ENCODE measurements at places on chromosomes 7 and 10.

DNA sequence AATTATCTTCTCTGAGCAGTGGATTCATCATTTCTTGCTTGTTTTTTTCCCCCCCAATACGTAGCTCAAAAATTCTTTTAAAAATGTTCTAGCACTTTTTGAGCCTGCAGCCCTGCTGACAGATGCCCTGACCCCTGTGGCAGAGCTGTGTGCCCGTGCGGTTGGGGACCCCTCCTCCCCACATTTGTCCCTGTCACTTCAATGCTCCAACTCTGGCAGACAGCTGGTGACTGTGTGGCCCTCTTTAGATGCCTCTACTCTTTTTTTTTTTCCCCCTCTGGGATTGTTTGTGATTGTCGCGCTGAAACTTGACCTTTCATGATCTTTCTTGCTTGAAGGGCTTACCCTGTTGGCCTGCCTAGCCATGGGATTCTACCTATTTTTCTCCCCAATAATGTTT, 214.1 kb downstream of the TMEM178B start:
- no peak for DNase-seq

DNA sequence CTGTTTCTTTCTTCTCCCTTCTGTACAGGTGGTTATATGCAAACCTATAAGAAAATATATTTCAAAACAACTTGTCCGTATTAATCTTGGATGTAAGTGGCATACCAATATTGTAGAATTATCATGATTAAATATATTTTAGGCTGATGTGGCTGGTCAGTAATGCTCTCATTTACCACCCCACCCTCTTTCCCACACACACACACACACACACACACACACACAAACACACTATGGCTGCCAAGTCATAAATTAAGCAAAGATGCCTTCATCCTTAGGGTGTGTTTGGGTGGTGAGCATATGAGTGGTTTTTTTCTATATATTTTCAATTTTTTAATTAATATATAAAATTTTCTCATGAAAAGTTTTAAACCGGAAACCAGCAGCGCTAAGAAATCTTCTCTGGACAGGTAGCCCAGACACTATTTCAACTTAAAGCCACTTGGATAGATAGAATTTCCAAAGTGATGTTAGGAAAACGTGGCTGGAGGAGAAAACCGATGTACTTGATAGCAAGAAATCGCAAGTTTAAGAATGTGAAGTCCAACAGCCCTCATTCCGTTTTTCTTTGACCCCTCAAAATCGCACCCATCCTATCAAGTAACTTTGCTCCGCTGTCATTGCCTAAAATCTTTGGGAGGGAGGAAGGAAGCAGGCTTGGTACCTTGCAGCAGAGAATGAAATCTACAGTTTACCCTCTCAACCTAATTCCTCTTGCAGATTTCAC, 171.7 kb downstream of the FAM107B start:
- no peak for DNase-seq

DNA sequence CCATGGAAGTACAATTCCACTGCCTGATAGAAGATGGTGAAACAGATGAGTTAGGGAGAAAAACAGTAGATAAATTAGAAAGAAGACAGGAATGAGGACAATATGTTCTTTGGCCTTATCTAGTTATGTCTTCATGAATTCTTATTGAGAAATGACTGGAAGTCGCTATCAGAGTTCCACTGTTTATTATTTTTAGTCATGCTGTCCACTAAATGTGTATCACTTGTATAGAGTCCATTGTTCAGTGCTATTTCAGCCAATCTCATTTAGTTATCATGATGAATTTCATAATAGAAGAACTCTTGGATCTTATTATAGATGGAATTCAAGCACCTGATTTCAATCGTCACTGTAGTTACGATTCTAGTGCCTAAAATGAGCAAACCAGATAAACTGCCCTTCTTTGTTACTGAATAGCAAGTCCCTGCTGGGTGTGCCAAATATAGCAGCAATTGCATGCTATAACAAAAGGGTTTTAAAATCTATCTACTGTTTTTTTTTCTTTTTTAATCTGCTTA, 177.7 kb upstream of the COL1A2 start:
- DNase-seq, result no peak

DNA sequence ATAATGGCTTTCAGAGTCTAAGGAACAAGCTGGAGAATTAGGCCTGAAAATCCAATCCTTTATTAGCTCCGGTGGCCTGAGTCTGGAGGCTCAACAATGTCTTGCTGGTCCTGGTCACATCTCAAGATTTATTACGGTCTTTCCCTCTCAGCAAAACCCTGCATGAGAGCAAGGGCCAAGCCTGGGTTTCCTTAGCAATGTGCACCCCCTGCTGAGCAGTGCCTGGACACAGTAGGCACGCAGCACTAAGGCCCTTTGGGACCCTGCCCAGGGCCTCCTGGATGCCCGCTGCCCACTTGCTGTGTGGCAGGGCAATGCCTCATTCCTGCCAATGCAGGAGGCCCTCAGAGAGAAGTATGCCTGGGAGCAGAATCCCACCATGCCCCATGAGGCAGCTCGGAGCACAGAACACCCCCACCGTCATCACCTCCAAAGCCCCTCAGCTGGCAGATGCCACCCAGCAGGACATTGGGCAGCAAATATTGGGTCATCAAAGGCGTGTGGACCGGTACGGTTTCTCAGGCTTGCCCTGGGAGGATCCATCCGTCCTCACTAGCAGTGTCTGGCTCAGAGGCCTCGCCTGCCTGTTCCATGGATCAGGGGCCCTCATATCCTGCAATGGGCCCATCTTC, 156.4 kb downstream of the OAT start:
- DNase-seq, result no peak

GRCh38 chr7:33107136-33108066, 1.8 kb downstream of the RP9 start:
- no peak for DNase-seq

DNA sequence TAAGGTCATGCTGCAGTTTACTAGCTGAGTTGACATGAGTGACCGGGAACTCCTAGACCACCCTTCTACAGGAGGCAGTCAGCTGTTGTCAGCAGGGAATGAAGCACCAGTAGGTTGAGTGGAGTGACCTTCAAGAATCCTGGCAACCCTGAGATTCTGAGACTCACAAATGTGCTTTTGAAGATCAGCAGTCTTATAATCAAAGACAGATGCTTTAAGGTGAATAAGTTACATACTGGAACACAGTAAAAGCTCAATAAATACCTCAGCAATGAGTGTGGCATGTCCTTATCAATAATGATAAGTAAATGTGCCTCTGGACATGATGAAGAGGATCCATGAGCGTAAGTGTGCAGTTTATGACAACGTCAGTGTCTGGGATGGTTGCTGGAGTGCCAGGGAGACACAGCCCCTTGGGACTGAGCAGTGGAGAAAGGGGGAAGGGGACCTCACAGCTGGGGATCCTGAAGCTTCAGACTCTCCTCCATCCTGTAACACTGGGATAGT, 11.9 kb upstream of the OR6V1 start:
- DNase-seq, result no peak

- no peak for DNase-seq
These were observed 35.3 kb downstream of the MTPAP start for GRCh38 chr10:30313579-30314350.

GRCh38 chr10:69836731-69837030, 35.0 kb downstream of the COL13A1 start:
- DNase-seq, result no peak

GRCh38 chr7:65953890-65954450, 28.0 kb downstream of the GUSB start:
- DNase-seq, result no peak

DNA sequence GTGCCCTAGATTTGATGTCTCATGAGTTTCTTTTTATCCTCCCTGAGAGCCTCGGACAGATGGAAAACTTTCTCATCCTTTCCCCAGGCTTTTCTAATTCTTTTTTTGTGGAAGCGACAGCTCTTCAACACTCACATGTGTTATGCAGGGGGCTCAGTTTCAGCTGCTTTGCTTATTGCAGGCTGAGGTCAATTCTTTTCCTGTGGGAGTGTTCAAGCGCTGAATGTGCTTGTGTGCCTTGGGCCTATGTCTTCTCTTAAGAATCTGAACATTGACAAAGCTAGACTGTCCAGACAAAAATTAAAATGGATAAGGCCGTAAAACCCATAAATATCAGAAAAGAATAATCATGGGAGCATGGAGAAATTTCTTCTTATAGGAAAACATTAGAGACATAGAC, 125.2 kb upstream of the STEAP4 start:
- no peak for DNase-seq

DNA sequence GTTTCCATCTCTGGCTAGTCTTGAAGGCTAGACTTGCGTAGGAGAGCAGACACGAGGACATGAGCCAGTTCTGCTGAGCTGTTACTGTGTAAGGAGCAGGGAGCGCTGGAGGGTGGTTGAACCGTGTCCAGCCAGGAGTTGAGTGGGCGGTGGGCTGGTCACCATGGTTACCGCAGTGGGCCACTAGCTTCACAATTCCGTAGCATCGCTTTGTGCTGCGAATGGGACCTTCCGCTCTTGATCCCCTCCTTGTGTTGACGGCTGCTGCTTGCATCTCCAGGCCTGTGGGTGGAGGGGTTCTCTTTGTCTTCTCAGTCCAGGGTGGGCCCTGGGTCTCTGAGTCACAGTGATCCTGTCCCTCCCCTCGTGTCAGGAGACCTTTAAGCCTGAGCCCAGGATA, 49.4 kb upstream of the OCM start:
- no peak for DNase-seq

DNA sequence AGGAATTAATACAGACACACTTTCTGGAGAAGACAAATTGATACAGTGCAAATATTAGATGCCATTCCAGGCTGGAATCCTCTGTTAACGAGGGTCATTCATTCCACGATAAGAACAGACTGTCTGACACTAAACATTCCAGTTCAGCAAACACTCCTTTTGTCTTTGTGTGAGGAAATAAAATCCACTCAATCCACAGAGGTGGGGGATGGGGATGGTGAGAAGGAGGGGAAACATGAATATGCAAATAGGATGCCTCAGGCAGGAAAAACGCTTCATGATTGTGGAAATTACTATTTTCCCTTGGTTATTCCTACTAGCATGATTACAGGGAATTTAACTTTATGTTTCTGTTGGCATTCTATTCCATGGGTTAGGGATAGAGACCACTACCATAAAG, 196.9 kb upstream of the CDCA7L start:
- no peak for DNase-seq

DNA sequence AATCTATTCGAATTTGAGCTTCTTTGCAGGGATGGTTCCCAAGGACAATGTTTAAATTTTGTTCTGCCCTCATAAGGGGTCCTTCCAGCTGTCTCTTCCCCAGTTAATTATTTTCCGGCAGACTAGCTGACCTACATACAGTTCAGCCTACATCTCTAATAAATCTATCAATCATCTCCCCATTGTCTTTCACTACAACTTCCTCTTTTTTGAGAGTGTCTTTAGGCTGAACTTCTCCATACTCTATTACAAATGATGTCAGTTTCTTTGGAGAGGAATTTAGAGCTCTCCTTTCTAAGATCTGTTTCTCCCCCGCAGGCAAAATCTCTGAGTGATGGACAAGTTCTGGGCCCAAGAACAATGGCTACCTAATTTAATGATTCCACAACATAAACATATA, 122.2 kb downstream of the PCLO start:
- no peak for DNase-seq

GRCh38 chr7:149772956-149773434, 393 bp downstream of the ZNF467 start:
- no peak for DNase-seq

DNA sequence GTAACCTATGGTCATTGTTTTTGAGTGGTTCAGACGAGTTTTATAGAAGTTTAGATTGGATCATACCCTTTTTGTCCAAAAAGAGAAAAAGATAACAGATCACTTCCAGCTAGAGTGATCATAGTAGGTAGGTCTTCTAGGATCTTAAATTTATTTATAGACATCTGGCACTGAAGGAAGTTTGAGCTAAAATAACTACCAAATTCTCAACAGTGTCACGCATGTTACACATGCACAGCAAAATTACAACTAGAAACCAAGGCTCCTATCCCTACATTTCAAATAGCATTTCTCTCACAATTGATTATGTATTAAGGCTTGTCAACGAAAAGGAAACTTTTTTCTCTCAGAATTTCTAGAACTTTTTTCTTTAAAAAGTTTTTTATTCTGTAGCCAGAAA, 2.3 kb downstream of the CALU start:
- DNase-seq, result no peak

GRCh38 chr10:98956576-98957260, 278.9 kb downstream of the HPSE2 start:
- DNase-seq, result no peak

DNA sequence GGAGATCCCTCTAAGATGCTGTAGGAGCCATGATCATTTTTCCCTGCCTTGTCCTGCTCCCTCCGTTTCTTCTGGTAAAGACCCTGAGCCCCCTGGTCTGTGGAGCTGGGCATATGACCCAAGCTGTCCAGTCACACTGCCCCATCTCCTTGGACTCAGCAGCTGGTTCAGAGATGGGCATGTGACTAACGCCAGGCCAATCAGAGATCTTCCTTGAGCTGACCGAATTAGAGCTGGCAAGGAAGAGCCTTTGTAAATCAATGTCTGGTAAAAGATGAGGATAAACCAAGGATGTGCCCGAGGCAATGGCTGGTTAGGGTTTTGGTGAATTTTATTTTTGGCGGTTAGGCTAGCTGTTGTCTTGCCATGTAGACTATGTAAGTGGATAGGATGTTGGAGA, 173.3 kb downstream of the LCOR start:
- DNase-seq, result no peak

DNA sequence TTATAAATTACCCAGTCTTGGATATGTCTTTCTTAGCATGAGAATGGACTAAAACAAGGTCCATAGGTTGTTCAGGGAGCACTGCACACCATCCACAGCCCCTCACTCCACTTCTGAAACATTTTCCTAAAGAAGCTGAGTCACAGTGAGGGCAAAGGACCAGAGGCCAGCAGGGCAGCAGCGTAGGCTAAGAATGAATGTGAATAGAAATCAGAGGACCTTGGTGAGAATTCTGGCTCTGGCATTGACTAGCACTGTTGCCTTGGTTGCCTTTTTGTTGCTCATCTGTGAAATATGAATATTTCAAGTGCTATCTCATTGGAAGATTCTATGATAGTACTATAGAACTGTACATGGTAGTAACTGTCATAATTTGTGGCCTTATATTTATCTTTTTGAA, 41.7 kb upstream of the TOMM7 start:
- DNase-seq, result no peak

DNA sequence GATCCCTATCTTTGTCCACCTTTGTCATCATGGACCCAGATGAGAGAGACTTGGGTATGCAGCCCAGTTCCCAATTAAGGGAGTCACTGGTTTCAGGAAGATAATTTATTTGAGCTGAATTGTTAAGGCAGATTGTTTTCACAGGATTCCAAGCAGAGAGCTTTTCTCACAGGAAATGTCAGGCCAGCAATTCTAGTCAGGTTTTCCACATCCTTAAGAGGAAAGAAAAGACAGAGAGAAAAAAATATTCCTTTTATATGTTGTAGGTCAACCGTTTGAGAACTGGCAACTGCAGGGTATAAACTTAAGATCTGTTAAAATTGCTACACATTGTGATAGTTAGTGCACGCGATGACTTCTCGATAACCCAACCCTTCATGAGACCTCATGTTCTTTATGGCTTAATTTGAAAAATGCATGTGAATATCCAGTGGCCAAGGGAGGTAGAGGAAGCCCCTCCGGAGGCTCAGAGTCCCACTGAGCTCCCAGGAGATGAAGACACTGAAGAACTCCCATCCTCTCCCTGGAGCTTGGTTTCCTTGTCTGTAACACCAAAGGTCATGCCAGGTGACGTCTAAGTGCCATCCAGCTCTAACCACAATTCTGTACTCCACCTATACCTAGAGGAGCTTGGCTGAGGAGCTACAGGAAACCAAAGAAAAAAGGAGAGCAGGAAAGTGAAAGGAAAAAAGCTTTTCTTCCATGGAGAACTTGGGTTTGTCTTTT, 45.6 kb downstream of the MINDY4 start:
- no peak for DNase-seq

GRCh38 chr10:104809288-104810090, 168.4 kb downstream of the SORCS3 start:
- no peak for DNase-seq

All from naive thymus-derived CD8-positive, alpha-beta T cell (primary cell).